Tibial artery (tissue), 4 donors: ENCODE measurements at places on chromosomes 4 and X.

DNA sequence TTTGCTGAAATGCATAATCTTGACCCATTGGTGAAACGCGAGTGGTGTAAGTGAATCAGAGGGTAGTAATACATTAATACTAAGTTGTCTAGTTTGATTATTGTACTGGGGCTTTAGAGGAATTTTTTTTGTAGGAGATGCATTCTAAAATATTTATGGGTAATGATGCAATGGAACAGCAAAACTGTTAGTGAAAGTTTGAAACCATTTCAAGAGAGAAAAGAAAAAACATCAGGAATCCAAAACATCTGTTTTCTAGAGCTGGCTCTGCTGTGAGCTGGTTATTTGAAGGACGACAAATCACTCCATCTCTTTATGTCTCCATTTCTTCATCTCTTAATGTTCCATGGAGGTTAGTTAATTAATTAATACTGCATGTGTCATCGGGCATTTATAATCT, 351.9 kb upstream of the FAT1 start:
- no peak for DNase-seq

DNA sequence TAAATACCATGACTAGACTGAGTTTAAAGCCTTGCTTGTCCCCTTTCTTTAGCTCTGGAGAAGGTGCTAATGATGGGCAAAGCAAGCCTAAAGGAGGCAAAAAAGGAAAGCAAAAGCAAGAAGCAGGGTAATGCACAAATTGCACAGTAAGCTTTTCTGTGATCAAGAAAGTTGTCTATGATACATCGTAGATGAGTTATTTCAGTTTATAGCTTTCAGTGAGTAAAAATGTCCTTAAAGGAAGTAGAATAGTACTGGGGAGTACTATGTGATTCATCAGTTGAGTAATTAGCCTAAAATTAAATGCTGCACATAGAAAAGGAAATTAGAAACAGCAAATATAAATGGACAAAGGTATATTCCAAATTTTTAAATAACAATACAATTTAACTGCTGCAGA, 50.2 kb upstream of the PDE5A start:
- DNase-seq = no peak

- DNase-seq = no peak
Measured at GRCh38 chrX:154458116-154458953, at the start of gene PLXNA3. TSS of gene PLXNA3 (plus strand) at chrX:154458281. CDS start at chrX:154460184, 1,903 bp downstream.

GRCh38 chr4:149264093-149264733, 551.4 kb downstream of the IQCM start:
- DNase-seq = no peak

GRCh38 chr4:76813070-76813469, 84.9 kb downstream of the SOWAHB start:
- DNase-seq = no peak

GRCh38 chrX:57172544-57172943, 35.3 kb upstream of the SPIN2A start:
- no peak for DNase-seq

DNA sequence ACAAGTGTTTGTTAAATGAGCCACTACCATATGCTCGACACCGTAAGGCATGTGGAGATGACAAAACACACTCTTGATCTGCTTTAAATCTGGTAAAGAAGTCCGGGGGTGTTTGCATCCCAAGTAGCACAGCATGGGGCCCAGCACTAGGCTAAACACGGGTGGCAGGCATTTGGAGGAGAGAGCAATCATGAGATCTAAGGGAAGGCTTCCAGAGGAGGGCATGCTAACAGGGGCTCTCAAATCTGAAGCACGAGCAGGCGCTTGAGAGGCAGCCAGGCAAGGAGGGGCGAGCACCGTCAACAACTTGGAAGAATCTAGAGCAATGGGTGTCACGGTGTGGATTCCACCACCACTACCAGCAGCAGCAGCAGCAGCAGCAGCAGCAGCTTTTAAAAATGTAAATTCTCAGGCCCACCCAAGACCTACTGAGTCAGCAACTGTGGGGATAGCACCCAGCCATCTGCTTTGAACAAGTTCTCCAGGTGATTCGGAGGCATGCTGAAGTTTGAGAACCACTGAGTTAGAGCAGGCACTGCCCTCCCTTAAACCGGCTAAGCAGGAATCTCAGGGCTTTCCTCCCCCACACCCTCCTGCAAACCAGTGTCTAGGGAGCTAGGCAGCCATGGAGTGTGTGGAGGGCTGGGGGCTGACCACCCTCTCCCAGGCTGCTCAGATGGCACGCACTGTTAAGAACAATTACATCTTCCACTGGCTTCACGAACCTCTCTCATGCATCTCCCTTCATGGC, 70.2 kb upstream of the MAP3K15 start:
- no peak for DNase-seq

DNA sequence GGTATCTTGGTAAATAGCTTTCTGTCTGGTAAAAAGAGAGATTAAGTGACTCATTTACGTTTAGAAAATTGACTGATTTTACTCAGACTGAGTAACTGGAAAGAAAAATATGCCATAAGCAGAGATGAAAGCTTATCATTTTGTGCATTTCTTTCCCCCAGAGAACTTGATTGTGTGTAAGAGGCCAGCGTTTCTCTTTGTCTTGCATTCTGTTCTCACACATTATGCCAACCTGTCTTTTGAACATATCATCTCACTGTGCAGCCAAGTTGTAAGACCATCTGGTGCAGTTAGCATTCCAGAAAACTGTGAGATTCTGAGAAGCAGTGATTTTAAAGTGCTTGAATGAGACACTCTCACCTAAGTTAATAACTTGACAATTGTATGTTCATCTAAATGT, 651.3 kb downstream of the TECRL start:
- no peak for DNase-seq
